NCI-H187 (cell line): ENCODE measurements at places on chromosomes 16 and 17.

DNA sequence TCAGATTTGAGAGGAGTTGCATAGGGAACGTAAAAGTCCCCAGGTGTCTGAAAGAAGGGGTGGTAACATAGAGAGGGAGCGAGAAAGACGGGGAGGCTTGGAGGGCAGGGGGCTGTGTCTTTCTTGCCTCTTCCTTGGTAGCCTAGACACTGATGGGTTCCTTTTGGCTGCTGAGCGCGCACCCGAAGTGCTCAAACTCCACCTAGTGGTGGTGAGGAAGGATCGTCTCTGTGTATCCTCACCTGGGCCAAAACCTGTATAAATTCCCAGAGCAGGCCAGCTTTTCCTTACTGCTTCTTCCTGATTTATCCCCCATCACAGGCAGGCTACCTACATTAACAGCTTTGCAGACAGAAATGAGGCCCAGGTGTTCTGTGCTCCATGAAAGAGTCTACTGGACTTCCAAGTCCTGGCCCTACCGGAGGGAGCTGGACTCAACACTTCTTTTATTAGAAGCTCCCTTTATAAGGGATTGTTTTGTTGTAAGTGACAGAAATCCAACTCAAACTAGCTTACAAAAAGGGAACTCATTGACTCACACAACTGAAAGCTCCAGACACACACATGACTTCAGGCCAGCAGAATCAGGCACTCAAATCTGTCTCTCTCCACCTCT is 5.5 kb upstream of the SLC25A35 start:
- no peak for DNase-seq

- DNase-seq: no peak
Observed at GRCh38 chr16:83227336-83227735, 580.4 kb upstream of the HSBP1 start.

DNA sequence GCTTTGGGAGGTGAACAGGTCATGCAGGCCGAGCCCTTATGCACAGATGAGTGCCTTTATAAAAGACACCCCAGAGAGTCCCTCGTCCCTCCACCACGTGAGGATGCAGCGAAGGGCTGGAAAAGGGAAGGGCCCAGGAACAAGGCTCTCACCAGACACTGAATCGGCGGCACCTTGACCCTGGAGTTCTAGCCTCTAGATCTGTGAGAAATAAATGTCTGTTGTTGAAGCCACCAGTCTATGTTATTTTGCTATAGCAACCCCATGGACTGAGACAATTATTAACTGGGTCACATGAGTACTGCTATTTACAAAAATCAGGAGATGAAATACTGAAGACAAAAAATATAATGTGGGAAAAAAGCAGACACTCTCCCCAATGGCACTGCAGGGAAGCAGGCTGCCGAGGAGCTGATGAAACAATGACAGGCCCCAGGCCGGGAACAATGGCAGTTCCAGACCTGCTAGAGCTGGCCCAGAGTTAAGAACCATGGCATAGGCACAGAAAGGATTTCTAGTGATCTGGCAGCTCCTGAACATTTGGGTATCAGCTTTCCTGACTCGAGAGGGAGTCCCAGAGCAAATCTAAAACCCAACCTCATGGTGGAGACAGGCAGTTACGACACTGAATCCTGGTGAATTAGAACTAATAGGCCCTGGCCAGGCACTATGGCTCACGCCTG is 17.8 kb upstream of the GGA2 start:
- no peak for DNase-seq

DNA sequence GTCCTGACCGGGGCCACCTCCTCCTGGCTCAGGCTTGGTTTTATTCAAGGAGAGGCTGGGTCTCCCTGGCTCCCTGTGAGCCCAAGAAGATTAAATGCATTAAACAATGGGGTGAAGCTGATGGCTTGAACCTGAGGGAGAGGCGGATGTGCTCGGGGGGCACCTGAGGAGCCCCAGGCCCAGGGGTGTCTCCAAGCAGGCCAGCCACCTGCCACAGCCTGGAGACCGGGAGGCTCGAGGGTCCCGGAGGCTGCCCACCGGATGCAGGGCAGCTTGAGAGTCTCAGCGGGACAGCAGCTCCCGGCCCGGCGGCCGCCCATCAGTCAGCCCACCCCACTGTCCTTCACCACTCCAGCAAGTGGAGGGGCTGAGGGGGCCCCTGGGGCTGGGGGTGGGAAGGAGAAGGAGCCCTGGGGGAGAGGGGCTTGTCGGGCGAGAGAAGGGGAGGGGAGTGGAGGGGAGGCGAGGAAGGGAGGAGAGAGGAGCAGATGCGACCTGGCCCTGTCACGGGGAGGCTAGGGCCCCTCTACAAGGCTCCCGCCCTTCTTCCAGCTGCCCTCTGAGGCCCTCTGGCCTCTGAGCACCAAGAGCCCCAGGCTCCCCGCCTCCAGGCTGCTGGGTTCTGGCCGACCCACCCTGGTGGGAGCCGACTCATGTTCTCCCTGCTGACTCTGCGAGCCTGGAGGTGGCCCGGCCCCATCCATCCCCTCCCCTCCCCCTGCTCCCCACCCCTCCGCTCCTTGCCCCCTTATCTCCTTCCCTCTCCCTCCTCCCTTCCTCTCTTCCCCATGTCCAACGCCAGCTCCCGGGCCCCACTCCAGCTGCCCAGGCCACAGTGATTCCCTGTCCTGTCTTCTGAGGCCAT is 13.2 kb downstream of the CD7 start:
- DNase-seq: no peak

DNA sequence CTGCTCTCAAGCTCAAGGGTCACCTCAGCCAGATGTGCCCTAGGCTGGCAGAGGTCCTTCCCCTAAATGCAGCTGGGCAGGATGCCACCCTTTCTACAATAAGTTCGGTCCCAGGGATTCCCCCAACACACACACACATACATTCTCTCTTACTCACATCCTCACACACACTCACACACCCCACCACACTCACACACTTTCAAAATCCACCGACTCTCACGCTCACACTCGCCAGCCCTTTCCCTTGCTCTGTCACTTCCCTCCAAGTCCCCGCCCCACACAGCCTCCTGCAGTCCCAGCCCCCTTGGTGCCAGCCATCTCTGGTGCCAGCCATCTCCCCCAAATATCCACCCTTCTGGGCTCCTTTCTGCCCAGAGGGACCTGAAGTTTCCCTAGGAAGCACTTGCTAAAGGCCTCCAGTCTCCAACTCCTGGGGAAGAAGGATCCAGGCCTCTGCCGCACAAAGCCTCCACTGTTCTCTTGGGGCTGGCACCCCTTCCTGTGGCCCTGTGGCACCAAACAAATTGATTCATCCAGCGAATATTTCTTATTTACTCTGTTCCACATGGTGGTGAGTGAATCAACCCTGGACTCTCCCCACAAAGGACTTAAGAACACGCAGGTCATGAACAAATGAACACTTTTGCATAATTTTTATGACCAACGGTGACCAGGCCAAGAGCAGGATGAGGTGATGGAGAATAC is 3.8 kb upstream of the USP36 start:
- DNase-seq: no peak

DNA sequence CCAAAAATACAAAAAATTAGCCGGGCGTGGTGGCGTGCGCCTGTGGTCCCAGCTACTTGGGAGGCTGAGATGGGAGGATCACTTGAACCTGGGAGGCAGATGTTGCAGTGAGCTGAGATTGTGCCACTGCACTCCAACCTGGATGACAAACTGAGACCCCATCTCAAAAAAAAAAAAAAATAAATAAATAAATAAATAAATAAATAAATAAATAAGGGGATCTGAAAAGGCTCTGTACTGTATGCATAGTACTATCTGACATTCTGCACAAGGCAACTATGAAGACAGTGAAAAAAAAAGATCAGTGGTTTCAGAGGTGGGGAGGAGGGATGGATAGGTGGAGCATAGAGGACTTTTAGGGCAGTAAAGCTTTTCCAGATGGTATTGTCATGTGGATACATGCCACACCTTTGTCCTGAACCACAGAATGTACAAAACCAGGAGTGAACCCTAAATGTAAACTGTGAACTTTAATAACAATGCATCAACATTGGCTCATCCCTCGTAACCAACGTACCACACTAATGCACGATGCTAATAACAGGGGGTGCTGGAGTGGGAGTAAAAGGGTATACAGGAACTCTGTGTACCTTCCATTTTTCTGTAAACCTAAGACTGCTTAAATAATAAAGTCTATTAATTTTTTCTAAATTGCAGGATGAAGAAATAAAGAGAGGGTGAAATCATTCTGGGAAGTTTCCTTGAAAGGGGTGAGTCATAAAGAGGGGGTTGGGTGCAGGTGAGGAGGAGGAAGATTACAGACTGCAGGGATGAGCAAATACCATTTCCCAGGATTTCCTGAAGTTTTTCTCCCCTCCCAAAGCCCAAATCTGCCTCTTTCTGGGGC is 155.8 kb upstream of the SDK2 start:
- DNase-seq: no peak

DNA sequence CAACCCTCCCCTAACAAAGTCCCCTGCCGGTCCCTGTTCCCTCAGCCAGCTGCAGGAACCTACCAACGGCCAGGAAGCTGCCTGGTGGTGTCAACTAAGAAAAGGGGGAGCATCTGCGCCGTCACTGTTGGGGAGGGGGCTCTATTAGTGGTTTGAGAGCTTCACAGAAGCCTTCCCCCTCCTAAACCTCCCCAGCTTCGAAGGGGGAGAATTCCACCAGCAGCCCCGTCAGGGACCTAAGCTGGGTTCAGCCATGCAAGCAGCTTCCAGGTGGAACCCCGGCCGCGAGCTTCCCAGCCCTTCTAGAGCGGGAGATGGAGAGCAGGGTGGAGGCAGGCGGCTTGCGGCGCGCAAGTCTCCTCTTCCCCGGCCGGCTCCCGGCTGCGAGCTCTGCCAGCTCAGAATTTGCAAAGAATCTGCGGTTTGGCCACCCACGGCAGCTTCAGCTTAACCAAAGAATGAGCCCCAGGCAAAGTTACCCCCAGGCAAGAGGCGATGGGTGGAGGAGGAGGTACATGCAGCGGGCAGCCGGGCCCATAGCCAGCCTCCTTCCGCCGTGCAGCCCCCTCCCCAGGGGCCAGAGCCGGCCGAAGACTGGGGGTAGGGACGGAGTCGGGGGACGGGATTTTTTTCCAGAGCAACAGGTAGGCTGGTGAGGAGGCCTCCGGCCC is 33.7 kb downstream of the DDX19A start:
- DNase-seq: no peak

DNA sequence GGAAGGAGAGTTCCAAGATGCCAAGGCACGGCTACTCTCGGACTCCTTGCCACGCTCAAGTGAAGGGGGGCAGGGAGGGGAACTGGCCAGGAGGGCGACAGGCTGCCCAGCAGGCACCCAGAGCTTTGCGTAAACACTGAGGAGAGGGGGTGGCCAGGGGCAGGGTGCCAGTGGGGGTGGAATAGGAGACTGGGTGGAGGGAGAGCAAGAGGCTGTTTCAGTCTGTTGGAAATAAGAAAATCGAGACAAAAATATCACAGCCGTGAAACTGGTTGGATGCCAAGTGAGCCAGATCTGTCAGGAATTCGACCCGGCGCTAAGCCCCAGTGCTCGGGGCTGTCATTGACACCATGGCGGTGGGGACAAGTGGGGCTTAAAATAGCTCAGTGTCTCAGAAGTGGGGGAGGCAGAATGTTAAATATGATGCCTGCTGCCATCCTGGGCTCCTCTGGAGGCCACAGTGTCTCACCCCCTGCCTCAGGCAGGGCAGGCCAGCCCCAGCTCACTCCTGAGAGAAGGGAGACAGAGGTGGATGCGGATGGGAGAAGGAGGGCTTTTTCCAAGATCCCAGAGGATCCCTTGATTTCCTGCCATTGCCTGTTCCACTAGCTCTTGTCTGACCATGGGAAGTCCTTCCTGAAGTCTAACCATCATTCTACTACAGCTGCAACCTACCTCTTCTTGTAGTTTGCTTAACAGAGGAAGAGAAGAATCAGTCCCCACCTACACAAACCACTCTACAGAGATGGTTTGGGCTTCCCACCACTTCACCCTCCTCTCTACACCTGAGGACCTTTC is 9.5 kb downstream of the PNMT start:
- peak; percentile 49 for DNase-seq

DNA sequence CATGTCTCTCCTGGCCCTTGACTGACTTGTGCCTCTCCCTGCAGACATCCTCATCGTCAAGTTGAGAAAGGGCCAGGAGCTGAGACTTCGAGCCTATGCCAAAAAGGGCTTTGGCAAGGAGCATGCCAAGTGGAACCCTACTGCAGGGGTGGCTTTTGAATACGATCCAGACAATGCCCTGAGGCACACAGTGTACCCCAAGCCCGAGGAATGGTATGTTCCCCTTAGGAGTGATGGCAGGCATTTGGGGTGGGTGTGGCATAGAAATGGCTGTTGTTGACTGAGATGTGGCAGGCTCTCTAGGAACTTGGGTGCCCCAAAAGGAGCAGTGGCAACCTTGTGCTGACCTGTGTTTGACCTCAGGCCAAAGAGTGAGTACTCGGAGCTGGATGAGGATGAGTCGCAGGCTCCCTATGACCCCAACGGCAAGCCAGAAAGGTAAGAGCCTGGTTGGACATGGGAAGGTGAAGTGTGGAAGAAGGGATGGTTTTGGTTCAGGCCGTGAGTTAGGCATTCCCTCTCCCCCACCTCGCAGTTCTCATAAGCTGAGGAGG is 7.5 kb downstream of the POLR2C start:
- DNase-seq: no peak

DNA sequence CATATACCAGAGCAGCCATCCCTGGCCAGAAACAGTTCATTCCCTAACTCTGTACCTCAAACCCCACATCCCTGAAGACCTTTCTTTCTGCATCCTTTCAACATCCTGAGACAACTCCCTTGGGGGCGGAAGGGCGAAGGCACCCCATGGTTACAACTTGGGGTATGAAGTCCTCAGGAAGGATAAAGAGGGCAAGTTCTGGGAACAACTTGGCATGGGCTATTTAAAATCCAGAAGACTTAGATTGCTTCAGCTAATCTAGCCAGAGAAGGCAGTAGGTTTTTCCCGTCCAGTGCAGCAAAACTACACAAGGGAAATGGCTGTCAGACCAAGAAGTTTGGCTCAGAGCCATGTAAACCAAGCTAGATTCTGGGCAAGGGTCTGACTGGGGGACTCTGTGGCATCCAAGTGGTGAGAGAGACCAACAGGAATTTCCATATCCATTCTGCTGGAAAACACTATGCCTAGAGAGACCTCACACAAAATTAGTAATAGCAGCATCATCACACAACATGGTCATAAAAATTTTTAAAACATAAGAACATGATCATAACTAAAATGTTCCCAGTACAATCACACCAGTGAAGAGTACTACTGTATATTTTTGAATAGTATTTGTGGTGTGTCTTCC is 113.2 kb downstream of the CDYL2 start:
- no peak for DNase-seq

GRCh38 chr16:50467943-50468748 is 80.0 kb upstream of the NKD1 start:
- no peak for DNase-seq

GRCh38 chr16:6636457-6636856 is 696.2 kb upstream of the RBFOX1 start:
- DNase-seq: no peak
